HEK293T (cell line): ENCODE measurements at places on chromosomes 1 and 21.

DNA sequence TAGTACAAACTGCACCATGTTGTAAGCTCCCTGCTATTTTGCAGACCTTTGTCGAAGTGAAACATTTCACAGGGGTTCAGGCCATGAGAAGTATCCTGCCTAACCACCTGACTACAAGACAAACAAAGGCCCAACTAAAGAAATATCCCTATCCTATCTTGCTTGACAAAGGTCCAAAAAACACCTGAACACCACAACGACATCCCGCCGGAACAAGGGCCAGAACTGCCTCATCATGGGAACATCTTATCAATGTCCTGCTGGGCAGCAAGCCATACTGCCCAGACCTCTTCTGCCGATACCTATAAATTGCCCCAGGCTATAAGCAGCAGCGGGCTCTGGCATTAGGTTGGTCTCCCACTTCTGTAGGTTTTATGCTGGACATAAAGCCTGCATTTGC, 12.3 kb downstream of the MYSM1 start:
- DNase-seq, result no peak

DNA sequence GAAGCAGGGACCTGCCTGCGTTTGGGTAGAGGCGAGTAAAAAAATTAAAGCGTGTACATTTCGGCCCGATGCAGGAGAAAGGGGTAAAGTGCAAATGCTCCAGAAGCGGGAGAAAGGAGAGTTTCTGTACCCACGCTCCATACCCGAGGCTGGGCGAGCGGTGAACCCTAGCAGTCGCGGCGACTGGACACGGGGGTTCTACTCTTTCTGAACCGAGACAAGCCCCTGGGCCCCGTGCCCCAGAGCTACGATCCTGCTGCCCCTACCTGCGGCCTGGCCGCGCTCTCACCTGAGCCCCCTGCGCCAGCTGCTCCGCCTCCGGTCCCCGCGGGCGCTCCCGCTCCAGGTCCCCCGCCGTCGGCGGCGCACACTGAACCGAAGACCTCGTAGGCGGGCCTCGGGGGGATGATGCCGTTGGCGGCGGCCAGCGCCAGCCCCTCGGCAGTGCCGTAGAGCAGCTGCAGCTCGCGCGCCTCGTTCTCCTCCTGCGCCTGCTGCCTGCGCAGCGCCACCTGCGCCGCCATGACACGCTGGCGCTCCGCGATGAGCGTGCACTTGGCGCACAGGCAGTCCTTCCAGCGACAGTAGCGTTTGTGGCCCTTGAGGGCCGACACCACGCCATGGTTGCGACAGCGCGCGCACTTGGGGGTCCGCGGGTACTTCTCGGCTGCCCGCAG, 2.4 kb downstream of the DMRTA2 start:
- DNase-seq, result peak; percentile 3

DNA sequence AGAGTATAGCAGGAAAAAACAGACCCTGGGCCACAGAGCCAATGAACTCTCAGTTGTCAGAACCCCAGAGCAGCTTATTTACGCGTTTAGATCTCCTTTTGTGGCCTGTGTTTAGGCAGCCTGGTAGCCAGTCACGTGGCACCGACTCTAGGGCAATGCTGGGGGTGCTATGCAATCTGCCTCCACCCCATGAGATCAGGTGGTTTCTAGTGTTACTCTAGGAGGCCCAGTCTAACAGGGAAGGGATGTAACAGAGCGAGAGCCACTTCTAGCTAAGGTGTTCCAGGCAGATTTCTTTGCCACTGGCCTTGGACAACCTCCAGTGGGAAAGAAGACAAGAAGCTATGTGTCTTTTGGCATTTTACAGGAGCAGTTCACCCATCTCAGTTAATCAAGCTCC, 12.0 kb upstream of the A3GALT2 start:
- no peak for DNase-seq

DNA sequence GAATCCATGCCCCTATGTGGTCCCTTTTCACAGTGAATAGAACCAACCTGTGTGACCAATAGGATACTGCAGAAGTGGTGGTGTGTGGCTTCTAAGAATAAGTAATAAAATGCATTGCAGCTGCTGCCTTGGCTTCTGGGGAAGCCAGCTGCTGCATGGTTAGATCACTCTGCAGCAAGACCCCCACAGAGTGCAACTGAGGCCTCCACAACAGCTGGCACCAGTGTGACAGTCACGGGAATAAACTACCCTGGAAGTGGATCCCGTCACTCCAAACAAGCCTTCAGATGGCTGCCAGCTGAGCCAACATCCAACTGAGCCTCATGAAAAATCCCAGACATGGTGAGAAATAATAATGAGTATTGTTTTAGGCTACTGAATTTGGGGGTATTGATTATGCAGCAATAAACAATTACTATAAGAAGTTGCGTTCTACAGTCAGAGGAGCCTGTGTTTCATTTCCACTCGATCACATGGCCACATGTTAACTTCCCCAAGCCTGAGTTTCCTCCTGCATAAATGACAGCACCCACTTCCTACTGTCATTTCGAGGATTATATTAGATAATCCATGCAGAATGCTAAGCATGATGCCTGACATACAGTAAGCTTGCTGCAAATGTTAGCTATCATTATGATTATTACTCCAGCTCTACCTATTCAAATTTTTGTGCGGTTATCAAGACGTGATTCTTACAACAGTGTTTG, 20.8 kb upstream of the COG2 start:
- no peak for DNase-seq

DNA sequence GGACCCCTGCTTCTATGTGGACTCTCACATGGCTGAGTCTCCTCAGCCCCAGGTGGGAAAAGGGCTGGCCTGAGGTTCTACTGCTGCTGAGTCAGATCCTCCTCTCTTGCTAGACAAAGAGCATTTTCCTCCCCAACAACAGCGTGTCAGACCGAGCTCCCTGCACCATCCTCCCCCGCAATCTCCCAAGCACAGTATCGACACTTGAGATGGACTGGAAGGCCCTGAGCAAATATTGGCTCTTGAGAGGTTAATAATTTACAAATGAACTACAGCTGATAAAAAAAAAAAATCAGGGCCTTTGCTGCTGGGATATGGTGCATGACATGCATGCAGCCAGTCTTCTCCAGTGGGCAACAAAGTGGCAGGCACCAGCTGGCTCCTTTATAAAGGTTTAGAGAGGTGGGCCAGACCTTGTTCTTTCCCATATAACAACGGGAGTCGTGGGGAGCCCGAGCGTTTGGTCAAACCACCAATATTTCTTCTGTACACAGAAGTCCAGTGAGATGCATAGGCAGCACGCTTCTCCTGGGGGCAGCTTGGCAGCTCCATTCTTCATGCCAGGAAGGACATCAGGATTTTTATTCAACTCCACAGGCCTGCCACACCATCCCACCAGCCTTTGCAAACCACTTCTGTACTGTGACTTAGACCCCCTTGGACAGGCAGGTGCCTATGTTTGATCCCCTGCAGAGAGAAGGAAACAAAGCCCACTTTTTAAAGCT, 55.4 kb upstream of the CAMK1G start:
- no peak for DNase-seq

- DNase-seq, result no peak
Observed at GRCh38 chr21:38057626-38058025, 141.4 kb upstream of the KCNJ6 start.

DNA sequence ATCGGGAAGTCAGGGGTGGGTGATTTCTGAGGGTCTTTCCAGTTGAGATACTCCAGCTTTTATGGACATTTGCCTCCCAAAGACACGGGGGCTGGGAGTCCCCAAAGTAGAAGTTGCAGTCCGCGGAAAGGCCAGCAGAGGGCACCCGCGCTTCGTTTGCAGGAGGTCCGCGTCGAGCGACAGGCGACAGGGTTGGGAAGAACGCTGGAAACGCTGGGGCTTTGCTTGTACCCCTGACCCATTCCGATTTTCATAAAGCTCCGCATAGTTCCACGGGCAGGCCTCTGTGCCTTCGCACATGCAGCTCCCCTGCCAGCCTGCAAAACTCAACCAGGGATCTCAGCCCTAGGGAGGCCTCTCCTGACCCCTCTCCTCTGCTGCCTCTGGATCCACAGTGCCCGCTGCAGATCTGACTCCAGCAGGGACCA, 44.2 kb upstream of the LAPTM5 start:
- peak; percentile 91 for DNase-seq

GRCh38 chr1:157595356-157595755, 2.5 kb downstream of the FCRL4 start:
- no peak for DNase-seq

- DNase-seq, result no peak
Observed at GRCh38 chr1:230516889-230517288, 90.8 kb upstream of the PGBD5 start.

DNA sequence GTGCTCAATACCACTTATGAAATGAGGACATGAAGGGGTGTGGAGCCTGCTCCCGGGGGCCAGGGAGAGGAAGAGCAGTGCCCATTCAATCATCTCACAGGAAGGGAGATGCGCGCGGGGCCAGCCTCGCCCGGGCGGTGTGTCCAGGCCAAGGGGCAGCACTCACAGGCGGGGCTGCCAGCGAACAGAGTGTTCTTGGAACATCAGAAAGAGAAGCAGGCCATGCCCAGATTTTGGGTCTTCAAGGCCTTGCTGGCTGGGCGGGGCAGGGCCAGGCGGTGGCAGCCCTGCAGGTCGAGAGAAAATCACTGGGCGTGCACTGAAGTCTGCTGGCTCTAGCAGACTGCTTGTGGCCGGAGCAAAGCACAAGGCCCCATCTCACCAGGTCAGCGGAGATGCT, 168.6 kb downstream of the PRDM16 start:
- DNase-seq, result no peak

- no peak for DNase-seq
Observed at GRCh38 chr1:196193896-196194559, 414.2 kb downstream of the KCNT2 start.

DNA sequence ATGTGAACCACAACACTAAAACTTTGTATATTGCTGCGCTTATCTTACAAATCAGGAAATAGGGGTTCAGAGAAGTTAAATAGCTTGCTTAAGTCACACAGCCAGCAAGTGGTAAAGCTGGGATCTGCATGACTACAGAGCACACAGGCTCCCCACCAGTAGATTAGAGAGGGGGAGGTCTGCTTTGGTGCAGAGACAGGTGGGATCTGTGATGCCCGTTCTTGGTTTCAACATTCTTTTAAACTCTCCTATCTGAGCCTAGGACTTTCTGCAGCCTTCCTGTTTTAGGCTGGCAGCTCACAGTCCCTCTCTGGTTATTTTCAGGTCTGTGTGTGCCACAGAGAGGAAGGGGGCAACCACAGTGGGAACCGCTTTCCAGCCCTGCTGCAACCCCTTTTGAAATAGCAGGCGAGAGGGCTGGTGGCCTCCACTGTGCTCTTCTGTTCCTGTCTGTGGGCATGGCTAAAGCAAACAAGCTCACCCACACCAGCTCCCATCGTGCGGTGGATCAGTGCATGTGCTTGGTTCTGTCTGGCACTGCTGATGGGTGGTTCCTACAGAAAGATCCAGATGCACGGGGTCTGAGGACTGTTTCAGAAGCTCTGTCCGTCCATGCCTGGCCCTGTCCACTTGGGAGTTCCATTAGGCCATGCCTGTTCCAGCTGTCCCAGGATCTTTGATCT, 1.7 kb upstream of the IL6R start:
- no peak for DNase-seq

GRCh38 chr1:209461168-209461567, 122.3 kb upstream of the CAMK1G start:
- no peak for DNase-seq

GRCh38 chr1:4530166-4530785, 124.1 kb upstream of the AJAP1 start:
- DNase-seq, result no peak

DNA sequence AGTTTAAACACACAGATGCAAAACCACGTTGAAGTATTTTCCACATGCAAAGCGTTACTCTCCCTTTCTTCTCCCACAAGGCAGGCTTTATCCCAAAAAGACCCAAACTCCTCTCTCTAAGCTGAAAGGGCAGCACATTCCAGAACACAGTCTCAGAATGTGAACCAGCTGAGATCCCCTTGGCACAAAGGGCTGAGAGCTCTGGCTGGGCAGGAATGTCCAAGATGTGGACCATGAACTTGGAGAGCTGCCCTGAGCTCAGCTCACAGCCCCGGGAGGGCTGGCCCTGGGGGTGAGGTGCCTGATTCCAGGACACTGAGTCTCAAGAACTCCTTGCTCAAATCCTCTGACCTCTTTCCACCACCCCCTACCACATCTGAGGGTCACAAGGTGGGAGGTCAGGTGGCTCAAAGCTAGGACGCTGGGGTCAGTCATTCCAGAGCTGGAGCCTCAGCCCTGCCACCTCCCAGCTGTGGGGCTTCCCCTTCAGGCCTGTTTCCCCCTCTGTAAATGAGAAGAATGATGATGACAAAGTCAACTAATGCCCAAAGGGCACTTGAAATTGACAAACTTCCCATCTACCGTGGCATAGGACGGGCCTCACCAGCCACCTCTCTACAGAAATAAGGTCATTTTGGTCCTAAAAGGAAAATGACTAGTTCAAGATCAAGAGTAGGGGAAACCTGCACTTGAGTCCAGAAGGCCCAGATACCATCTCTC, 11.5 kb downstream of the ALDH4A1 start:
- no peak for DNase-seq

- DNase-seq, result no peak
Observed at GRCh38 chr1:235295902-235296350, 32.1 kb downstream of the ARID4B start.

- DNase-seq, result no peak
Observed at GRCh38 chr1:48611841-48612240, 139.8 kb upstream of the SPATA6 start.

GRCh38 chr1:234978397-234979295, 150.0 kb downstream of the TOMM20 start:
- no peak for DNase-seq
